Activated CD8-positive, alpha-beta memory T cell treated with anti-CD3 and anti-CD28 coated beads, Interleukin-2, amount 10 ng/mL, durations not matched to agents 7 days and 5 days (primary cell): ENCODE measurements at places on chromosomes 6 and 20. TPM values are rescaled to one million over a fixed set of nuclear protein-coding genes. Genes with fewer than 3 reads are reported as not detected.

GRCh38 chr6:154197196-154197860 lies 158.3 kb downstream of the OPRM1 start:
- no peak for DNase-seq

- DNase-seq: no peak
These were observed 42.9 kb upstream of the SPTLC3 start for GRCh38 chr20:12965870-12966251.

GRCh38 chr6:115681978-115682775 lies 378.5 kb downstream of the FRK start:
- DNase-seq: no peak

Gene EHMT2
- 79.0 TPM for total RNA-seq

Gene CLPSL2
- not detected for total RNA-seq
